ENCODE measurements at places on chromosomes 16 and 17.
A peak's percentile ranks its signal among the peaks of the same experiment; 100 is the strongest.

GRCh38 chr17:69869667-69870066, 205.4 kb upstream of the KCNJ16 start:
- DNase-seq, result no peak

GRCh38 chr17:4858882-4859260, 25.7 kb downstream of the MINK1 start:
- no peak for DNase-seq

- DNase-seq, result peak; percentile 98
Measured at GRCh38 chr16:84819644-84820304, at the start of gene CRISPLD2. TSS of gene CRISPLD2 (plus strand) at chr16:84819985. CDS start at chr16:84838496, 18,511 bp downstream.

- no peak for DNase-seq
Measured at GRCh38 chr17:72609501-72609900, 483.0 kb downstream of the SLC39A11 start.

GRCh38 chr16:25065899-25066298, 45.6 kb upstream of the LCMT1 start:
- DNase-seq, result no peak

- peak; percentile 41 for DNase-seq
Measured at GRCh38 chr17:79104898-79105600, 30.4 kb downstream of the ENGASE start.

GRCh38 chr16:637081-638018, 1.2 kb upstream of the METTL26 start:
- DNase-seq, result peak; percentile 73

DNA sequence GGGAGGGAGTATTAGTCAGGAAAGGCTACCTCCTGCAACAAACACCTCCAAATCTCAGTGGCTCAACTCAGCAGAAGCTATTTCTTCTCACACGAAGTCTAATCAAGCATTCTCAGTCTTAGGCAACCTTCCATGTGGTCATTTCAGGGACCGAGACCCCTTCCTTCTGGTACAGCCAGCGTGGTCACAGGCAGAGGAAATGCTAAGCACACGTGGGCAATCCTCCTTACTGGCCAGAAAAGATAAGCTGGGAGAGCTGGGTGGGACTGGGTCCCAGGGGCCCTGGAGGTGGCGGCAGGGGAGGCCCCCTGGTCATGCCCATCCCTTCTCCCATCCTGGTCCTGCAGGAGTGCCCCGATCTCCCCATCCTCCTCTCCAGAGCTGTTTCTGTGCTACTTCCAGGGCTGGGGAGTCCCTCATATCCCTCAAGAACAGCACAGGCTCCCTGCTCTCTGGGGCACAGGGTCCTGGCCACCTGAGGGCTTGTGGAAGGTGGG, 5.7 kb upstream of the CX3CL1 start:
- no peak for DNase-seq

GRCh38 chr17:28119046-28119445, 76.6 kb downstream of the NLK start:
- DNase-seq, result no peak

- DNase-seq, result no peak
Measured at GRCh38 chr16:85921026-85921425, 22.1 kb downstream of the IRF8 start.

DNA sequence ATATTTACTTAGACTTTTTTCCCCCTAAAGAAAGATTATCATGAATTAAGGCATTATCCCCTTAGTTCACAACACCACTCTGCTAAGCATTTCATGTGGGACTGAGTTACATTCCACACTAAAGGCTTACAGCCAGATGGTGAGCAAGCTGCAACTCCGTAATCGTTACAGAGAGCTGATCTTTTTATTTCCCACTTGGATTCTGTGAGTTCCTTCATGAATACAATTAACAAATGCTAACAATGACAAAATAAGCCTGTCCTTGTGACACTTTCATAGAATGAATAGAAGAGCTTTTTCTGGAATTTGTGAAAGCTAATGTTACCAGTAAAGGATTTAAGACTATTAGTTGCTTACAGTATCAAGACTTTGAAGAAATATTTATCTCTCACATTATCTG, 8.7 kb downstream of the OGFOD1 start:
- DNase-seq, result no peak

DNA sequence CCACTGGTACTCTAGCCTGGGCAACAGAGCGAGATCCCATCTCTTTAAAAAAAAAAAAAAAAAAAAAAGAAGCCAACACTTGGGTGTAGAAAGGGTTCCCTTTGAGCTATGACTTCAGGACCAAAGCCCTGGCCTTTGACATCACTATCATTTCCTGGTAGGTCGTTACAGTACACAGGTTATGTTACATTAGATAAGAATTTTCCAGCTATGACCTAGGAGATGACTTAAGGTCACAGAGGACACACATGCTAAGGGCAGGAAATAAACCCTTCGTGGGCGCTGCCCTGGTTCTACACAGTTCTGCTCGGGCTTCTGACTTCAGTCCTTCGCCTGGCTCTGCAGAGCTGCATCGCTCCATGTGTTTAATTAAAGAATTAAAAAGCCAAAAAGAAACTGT, 112.0 kb downstream of the ADCY9 start:
- DNase-seq, result no peak

DNA sequence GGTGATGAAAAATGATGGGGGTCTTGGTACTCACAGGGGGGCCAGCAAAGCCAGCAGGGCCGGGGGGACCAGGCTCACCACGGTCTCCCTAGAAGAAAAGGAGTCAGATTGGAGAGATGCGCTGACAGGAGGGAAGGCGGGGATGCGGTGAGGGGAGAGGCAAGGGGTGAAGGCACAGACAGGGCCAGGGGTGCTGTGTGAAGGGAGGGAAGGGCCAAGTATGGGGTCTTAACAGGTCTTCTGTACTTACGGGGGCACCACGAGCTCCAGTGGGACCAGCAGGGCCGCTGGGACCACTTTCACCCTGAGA, 11.2 kb downstream of the COL1A1 start:
- DNase-seq, result no peak

- DNase-seq, result no peak
Measured at GRCh38 chr17:67672592-67673335, 45.0 kb upstream of the NOL11 start.

GRCh38 chr16:23842137-23842600, 6.4 kb downstream of the PRKCB start:
- DNase-seq, result no peak

DNA sequence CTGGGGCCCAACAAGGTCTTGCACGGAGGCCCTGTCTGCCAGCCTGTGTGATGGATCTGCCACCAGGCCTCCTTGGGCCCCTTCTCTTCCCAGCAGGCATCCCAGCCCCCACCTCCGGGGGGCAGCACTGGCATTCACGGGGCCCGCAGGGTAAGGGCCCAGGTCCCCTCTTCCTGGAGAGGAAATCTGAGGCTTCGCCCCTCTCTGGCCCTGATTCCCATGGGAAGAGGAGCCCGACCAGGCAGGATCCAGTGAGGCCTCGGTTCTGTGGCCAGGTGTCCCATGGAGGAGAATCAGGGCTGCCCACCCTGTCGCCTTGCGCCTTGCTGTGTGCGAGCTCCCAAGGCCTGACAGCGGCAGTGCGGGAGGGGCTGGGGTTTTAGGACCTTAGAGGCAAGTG, 48.4 kb downstream of the PDPK1 start:
- peak; percentile 8 for DNase-seq

DNA sequence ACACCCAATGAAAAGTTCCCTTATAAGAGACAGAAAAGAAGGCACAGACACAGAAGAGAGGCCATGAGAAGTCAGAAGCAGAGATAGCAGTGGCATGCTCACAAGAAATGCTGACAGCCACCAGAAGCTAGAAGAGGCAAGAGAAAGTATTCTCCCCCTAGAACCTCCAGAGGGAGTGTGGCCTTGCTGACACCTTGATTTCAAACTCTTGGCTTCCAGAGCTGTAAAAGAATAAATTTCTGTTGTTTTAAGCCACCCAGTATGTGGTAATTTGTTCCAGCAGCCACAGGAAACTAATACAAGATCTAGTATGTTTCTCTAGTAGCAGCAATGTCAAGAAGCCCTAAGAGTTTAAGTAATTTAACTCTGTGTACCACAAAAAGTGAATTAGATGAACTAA, 87.2 kb upstream of the NOG start:
- DNase-seq, result no peak

- DNase-seq, result no peak
Measured at GRCh38 chr16:50740736-50741135, 1.1 kb upstream of the CYLD start.

DNA sequence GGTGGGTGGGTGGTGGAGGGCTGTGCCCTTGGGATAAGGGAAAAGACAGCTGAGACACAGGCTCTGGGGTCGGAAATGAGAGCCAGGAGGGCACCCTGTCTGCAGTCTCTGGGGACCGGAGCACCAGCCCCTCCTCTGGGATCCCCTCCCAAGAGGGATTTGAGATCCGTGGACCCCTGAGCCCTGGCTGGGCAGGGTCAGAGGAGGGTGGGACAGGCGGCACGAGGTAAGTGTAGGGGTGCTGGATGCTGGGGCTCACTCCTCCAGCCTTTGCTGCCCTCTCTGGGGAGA, 425 bp downstream of the SGSH start:
- peak; percentile 33 for DNase-seq

- DNase-seq, result no peak
Measured at GRCh38 chr16:12046651-12047050, 70.1 kb downstream of the SNX29 start.

- DNase-seq, result no peak
Measured at GRCh38 chr17:32636598-32637218, 149.9 kb downstream of the CDK5R1 start.

- no peak for DNase-seq
Measured at GRCh38 chr16:2841606-2842339, 11.7 kb downstream of the ZG16B start.

DNA sequence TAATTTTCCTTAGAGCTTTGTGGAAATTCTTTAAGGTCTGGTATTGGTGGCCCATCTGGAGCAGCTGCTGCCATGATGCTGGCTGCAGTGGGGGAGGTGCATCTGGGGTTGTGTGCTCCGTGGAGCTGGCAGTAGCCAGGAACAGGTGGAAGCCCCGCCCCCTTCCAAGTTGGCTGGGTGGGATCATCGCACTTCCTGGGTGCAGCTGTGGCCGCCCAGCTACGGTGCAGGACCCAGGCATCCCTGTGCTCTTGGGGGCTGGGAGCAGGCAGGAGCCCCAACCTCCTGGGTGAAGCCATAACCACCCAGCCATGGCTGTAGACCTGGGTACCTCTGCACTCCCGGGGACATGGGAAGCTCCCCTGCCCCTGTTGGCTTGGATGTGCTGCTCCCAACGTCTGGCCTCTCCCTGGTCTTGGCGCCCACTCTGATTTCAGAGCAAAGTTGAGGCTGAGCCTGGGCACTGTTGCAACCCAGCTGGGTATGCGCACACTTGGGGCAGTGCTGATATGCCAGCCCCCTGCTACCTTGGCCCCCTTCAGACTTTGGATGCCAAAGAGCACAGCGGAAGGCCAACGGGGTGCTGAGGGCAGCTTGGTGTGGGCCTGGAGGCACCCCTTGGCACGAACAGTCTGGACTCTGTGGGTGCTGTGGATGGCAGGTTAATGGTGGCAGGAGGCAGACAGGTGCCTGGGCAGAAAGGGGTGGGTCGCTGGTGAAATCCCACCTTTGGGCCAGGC, 145.2 kb downstream of the MYO1D start:
- DNase-seq, result no peak

DNA sequence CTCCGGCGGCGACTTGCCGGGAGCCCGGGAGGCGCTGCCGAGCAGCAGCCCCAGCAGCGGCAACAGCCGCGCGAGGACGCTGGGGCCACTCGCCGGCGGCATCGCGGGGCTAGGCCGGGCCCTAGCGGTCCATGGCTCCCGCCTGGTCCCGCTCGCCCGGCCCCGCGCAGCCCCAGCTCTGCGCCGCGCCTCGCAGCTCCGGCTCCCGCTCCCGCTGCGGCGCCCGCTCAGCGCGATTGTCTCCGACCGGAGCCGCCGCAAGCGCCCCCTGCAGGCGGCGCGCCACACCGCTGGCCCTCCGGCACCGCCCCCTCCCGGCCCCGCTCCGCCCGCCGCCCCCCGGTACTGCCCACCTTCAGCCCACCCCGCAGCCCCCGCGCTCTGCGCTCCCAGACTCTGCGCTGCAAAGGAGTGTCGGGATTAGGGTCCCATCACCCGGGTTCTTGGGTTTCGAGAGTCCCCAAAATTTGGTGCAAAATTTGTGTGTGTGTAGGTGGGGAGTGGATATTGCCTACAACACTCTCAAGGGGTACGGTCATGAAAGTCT, at the start of gene FAM171A2:
FAM171A2 (minus strand) TSS at position 241 of the 547 bp plus-strand sequence; CDS start at position 102, 139 bp downstream.
- DNase-seq, result peak; percentile 93

DNA sequence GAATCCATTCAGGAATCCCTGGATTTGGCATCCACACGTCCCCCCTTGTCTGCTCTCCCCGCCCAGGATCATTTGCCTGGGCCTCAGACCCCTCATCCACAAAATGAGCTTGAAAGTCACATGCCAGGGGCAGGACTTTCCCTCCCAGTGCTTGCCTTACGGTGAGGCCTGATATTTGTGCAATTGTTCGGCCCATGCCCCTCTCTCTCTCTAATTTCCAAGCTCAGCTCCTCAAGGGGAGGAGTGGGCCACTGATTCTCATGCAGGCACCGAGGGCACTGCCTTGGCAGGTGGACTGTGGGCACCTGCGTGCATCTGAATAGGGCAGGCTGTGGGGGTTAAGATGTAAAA, 267.2 kb upstream of the FOXF1 start:
- DNase-seq, result no peak

DNA sequence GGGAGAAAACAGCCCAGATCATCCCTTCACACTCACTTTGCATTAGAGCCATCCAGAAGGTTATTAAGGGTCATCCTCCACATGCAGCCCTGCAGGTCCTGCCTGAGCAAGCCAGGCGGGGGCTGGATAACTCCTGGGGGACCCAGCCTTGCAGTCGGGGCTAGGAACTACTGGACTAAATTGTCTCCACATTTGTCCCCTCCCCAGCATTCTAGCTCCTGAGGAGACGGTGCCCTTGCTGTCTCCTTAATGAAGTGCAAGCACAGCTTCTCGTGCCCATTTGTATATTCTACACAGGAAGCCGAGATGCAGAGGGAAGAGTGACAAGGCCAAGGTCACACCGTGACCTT, 185.2 kb downstream of the C16orf95 start:
- no peak for DNase-seq

GRCh38 chr17:17181666-17182597, 24.2 kb downstream of the PLD6 start:
- no peak for DNase-seq

- peak; percentile 43 for DNase-seq
Measured at GRCh38 chr16:2195322-2196161, 863 bp downstream of the CASKIN1 start.

- DNase-seq, result peak; percentile 84
Measured at GRCh38 chr17:38703742-38704605, 1.1 kb upstream of the MLLT6 start.

Measured in neural progenitor cell (in vitro differentiated cells).